Stimulated activated CD4-positive, alpha-beta T cell treated with anti-CD3 and anti-CD28 coated beads, TNF-alpha, amount 100 ng/mL, for 24 hours (primary cell): ENCODE measurements at places on chromosomes 13 and 19.

- no peak for DNase-seq
Observed at GRCh38 chr19:51294211-51294976, 17.1 kb upstream of the IGLON5 start.

DNA sequence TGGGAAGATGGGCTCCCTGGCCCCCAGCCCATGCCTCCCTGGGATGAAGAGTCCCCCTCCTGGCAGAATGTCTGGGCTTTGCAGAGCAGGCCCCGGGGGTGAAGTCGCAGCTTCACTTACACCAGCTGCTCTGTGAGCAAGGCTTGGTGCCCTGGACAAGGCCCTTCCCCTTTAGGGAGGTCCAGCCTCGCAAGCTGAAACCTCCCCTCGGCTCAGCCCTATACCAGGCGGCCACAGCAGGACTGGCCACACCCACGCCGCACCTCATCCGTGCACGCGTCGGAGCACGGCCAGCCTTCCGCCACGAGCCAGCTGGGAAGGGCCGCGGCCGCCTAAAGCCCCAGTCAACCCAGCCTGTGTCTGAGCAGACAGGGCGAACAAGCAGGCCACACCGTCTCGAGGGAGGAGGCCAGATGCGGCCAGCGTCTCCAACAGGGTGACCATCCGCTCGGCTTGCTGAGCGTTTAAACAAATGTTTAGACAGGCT is 83.2 kb upstream of the MCF2L start:
- DNase-seq, result no peak

GRCh38 chr19:13034636-13035035 is 39.4 kb downstream of the NFIX start:
- DNase-seq, result no peak

- DNase-seq, result no peak
Observed at GRCh38 chr19:18418483-18419194, 559 bp upstream of the SSBP4 start.

DNA sequence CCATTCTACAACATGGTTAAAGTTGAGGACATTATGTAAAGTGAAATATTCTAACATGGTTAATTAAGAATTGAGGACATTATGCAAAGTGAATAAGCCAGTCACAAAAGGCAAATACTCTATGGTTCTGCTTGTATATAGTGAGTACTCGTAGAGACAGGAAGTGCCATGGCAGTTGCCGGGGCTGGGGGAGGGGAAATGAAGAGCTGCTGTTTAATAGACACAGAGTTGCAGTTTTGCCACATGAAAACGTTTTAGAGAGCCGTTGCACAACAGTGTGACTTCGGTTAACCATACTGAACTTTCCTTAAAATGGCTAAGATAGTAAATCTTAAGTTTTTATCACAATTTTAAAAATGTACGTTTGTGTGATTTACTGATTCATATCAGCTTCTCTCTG is 176.9 kb downstream of the SHISA2 start:
- DNase-seq, result peak; percentile 27

DNA sequence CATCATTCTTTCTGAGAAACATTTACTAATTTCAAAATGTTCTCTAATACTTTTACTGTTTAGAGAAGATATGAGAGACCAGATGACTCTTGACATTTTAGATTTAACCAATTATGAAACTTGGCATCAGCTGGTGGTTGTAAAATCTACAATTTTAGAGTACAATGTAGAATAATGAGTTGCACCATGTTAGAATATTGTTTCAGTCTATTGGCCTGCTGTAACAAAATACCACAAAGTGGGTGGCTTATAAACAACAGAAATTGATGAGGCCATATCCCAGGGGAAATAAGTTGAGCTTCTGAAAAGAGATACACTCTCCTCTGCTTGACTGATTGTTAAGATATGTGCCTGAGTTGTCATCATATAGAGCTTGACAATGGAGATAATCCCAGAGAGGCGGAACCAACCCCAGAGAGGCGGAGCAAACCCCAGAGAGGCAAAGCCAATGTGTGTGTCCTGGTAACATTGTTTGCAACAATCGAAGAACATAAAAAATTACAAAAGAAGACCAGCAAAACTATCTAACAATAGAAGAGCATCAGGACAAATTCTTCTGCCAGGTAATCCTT is 373.0 kb upstream of the SLITRK1 start:
- no peak for DNase-seq

DNA sequence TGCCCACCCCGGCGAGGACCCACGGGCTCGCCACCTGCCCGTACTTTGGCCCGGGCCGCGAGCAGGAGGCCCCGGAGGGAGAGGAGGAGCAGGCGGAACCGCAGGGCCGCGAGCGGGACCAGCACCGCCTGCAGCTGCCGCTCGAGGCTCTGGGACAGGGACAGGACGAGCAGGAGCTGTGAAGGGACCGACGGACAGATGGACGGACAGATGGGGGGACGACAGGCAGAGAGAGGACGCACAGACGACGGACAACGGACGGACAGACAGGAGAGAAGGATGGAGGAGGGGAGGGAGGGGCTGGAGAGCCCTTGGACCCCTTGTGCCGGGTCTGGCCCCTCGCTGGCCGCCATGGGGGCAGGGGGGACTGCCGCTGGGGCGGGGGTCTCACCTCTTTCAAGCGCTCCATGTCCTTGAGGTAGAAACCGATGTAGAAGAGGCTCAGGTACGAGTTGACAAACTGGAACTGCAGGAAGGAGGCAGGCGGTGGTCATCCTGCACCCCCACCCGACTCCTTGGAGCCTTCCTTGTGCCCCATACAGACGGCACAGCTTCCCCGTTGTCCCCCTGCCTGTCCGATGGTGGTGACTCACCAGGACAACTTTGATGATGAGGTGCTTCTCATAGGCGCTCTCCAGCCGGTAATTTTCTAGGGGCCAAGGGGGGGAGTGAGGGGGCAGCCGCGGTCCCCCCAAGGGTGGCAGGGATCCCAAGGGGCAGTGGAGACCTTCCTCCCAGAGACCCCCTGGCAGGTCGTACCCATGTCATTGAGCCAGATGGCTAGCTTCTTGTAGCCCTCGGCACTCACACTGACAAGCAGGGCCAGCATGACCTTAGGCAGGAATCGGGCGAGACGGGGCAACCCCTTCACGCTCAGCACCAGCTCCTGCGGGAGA is 5.0 kb downstream of the ANO8 start:
- no peak for DNase-seq

DNA sequence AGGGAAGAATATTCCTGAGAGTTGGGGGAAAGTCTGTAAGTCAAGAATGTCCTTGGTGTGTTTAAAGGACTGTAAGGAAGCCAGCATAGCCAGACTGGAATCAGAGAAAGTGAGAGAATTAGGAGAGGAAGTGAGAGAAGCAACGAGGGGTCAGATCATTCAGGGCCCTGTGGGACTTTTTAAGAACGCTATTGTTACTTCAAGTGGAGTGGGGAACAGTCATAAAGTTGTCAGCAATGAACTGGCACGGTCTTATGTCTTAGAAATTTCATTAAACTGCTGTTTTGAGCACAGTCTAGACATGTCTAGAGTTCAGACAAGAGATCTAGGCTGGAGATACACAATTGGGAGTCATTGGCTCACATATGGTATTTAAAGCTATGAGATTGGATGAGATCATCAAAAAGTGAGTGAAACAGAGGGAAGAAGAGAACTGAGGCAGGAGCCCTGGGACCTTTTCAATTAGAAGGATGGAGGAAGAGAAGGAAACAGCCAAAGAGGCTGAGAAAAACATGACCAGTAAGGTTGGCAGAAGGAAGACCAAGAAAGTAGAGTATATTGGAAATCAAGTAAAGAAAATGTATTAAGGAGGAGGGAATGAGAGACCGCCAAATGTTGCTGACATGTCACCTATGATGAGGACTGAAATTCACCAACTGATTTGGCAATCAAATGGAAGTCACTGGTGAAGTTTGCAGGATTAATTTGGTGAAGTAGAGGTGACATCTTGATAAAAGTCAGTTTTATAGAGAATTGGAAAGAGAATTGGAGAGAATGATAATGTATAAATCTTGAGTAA is 263.5 kb downstream of the GPC5 start:
- DNase-seq, result no peak

- DNase-seq, result no peak
Observed at GRCh38 chr13:84651288-84651687, 769.0 kb upstream of the SLITRK1 start.

DNA sequence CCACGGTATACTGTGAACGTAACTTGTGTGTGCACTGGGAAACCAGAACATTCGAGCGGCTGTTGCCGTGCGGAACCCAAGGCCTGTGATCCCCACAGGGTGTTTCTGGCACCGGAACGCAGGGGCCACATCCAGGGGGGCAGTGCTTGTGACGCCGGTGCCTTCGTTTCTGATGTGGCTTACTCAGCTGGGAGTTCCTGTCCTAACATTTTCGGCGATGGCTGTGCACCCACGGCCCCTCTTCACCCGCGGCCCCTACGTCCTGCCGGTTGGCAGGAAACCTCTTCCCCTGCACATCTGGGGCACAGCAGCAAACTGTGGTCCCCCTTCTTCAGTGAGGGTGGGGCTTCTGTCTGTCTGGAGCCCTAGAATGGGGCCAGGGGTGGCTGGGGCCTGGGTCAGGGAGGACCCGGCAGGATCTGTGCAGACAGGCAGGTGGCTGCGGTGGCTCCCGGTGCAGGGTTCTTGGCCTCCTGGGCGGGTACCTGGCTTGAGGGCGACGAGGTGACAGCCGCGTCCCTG is 26.2 kb downstream of the CSNK1G2 start:
- no peak for DNase-seq

DNA sequence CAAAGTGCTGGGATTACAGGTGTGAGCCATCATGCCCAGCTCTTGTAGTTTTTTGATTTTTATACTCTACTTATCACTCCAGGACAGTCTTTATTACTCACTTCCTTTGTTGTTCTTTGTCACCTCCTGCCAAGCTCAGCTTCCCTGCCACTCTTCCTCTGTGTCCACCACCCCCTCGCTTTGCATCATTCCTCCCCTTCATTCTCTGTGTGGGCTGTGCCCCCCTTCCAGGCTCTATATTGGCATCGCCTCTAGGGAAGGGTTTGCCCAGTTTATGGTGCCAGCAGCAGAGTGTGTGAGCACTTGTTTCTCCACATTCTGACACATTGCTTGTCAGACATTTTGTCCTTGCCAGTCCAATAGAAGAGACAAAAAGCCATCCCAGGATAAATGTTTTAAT is 15.1 kb downstream of the ZNF302 start:
- no peak for DNase-seq

DNA sequence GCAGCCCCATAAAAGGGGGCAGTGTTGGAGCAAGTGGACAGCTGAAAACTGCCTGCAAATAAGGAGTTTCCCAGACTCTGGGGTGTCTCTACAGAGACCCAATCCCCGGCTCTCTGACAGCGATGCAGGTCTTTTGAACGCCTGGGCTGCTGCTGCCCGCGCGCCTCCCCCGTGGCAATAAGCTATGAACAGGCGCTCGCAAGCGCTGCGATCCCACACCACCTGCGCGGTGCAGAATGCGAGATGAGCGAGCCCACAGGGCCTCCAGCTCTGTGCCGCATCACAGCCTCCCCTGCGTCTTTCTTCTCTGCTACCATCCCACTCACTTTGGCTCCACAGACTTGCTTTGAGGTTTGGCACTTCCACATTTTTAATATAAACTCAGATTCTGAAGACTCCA is 62.3 kb downstream of the KCTD15 start:
- no peak for DNase-seq

DNA sequence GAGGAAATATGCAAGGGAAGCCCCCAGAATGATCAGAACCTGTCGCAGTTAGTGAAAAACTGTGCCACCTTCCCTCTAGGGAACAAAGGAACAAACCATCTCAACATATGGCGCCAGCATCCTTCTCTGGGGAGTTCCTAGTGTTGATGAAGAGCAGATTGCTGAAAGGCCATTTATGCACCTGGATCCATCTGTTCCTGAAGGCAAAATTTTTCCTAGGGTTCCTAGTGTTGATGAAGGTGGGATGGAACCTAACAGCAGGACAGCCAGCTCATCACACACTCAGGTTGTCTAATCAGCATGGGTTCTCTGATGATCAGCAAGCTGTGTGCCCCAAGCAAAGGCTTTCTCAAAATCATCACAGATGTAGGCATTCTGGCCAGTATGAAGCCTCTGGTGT is 32.6 kb downstream of the ZNF473 start:
- no peak for DNase-seq

- DNase-seq, result no peak
Observed at GRCh38 chr19:49411681-49412326, 11.4 kb downstream of the PTH2 start.

DNA sequence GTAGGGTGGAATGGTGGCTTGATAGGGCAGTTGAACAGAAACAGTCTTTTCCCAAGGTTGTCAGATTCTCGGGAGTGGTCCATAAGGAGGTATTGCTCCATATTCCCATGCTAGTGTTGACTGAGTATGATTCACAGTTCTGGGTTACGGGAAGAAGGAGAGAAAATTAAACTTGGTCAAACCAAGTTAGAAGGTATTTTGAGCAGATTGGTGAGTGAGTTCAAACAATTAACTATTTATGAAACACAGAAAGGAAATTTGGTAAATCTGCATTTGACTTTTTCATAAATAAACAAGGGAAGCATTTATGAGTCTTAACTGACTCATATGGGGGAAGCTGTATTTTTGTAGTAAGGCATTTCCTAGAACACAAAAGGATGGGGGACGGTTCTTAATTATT is 2419.4 kb downstream of the PCDH9 start:
- DNase-seq, result no peak

DNA sequence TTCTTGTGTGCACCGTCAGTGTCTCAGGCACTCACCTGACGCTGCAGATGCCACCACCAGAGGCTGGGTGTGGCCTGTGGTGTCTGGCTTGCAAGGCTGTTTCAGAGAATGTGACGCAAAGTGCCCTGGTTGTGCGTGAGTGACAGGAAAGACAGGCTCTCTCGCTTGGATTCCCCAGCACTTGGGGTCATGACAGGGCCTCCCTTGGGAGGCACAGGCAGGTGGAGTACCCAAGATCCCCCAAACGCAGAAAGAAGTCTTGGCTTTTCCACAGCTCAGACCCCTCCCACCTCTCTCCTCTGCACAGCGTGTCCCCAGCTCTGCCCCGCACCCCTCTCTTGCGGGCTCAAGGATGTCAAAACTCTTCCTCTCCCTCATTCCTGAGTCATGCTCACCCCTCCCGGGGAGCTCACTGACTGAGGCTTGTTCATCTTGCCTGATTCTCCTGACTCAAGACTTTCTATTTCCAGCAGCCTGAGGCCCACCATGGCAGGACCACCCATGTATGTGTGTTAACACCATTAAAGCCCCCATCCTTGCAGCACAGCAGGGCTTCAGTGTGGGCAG is 21.0 kb downstream of the DHX34 start:
- DNase-seq, result no peak

GRCh38 chr13:33940898-33941297 is 122.9 kb downstream of the RFC3 start:
- no peak for DNase-seq

DNA sequence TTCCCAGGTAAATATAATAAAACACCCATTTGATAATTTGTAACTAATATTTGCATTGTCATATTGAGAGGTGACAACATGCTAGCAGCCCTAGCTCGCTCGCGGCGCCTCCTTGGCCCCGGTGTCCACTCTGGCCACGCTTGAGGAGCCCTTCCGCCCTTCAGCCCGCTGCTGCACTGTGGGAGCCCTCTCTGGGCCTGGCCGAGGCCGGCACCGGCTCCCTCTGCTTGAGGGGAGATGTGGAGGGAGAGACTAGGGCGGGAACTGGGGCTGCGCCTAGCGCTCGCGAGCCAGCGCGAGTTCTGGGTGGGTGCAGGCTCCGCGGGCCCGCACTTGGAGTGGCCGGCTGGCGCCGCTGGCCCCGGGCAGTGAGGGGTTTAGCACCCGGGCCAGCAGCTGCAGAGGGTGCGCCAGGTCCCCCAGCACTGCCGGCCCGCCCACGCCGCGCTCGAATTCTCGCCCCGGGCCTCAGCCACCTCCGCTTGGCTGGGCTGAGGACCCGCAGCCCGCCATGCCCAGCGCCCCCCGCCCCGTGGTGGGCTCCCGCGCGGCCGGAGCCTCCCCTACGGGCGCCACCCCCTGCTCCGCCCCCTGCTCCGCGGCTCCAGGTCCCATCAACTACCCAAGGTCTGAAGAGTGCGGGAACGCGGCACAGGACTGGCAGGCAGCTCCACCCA is 594.4 kb downstream of the SLITRK6 start:
- no peak for DNase-seq
